ENCODE measurements at places on chromosomes 13 and 19. TPM values are rescaled to one million over a fixed set of nuclear protein-coding genes. Genes with fewer than 3 reads are reported as not detected.
A peak's percentile ranks its signal among the peaks of the same experiment; 100 is the strongest.

DNA sequence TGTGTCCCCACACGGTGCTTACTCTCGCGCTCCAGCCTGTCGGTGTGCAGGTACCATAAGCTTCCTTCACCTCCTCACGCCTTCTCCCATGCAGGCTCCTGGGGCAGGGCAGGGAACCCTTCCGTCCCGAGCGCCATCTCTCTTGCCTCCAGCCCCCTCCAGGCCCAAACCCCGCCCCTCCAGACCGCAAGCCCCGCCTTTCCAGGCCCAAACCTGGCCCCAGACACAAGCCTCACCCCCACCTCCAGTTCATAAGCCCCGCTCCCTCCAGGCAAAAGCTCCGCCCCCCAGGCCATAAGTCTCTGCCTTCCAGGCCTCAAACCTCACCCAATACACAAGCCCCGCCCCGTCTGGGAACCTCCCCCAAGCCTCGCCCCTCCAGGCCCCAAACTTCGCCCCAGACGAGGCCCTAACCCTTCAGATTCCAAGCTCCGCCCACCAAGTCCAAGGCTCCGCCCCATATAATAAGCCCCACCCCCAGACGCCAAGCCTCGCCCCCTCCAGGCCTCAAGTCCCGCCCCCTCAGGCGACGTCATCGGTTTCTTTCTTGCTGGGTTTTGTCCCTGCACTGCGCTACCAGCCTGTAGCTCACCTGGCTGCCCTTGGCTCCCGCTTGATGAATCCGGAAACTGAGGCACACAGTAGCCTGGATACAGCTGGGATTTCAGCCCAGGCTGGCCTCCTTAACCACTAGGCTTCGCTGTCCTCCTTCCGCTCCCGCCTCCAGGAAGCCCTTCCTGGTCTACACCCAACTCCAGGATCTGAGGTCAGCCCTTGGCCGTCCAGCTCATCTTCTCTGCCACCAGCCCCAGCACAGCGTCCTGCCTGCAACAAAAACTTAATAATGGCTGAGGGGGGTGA, 16.1 kb downstream of the MKNK2 start:
- no peaks in the 10 kb centered on the region for H3K4me1 ChIP-seq
- no peaks in the 10 kb centered on the region for H3K36me3 ChIP-seq
- no peak overlapping the region for H3K27ac ChIP-seq
- H3K27me3 ChIP-seq: no peaks in the 10 kb centered on the region
- DNase-seq: peak; percentile 84
- no peak overlapping the region for H3K4me3 ChIP-seq

DNA sequence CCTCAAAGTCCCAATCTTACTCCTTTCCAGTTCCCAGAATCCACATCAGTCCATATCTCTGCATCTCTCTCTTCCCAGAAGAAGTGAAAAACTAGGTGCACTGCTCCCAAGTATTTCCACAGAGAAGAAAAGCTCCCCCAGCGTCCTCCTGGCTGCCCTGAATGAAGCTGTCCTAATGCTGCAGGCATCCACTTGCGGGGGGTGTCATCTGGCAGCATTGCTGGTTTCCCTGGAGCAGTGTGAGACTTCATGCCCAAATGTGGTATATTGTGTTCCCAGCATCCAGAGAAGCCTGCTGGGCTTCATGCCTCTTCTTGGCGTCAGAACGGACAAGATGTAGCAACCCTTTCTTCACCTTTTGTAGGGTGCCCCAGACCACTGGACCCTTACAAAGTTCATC, 32.9 kb upstream of the ARHGEF7 start:
- DNase-seq: no peak
- H3K27ac ChIP-seq: no peak overlapping the region
- no peak overlapping the region for H3K4me3 ChIP-seq
- H3K4me1 ChIP-seq: peaks cover 3% of the 10 kb centered on the region

DNA sequence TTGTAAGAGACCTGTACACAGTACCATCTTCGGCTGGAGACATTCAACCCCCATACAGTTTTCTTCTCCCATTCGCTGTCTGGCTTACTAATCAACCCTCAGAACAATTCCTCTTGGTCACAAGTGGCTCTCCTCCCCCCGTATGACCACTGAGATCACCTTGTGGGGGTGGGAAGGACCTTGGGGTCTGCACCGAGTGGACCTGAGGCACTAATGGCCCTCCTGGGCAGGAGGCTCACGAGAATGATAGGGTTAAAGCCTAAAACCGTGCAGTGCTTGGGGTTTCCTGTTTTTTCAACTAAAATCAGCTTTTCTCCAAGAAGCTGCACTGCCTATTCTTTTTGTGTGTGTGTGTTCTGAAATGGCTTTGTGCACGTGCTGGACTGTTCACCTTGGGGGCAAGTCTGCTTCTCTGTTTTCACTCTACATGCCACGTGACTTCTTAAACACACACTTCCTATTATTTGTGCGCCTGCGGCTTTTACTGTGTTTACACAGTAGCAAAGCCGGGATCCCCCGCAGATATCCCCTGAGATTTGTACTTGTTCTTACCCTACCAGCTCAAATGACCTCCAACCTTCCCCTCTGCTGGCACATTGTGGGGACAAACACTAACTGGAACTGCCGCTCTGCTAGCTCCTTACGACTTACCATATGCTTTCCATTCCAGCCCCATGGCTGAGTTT, 12.3 kb downstream of the RBM26 start:
- no peaks in the 10 kb centered on the region for H3K4me1 ChIP-seq
- H3K36me3 ChIP-seq: no peaks in the 10 kb centered on the region
- H3K4me3 ChIP-seq: no peak overlapping the region
- DNase-seq: peak; percentile 43

- H3K4me3 ChIP-seq: no peak overlapping the region
- H3K27me3 ChIP-seq: no peaks in the 10 kb centered on the region
- no peaks in the 10 kb centered on the region for H3K36me3 ChIP-seq
- DNase-seq: no peak
- H3K27ac ChIP-seq: no peak overlapping the region
Measured at GRCh38 chr13:40631605-40632004, 34.8 kb downstream of the FOXO1 start.

The GNG7 gene
- polyA plus RNA-seq: 0.75 TPM
